ENCODE measurements at places on chromosomes 7 and 10. TPM values are rescaled to one million over a fixed set of nuclear protein-coding genes. Genes with fewer than 3 reads are reported as not detected.

DNA sequence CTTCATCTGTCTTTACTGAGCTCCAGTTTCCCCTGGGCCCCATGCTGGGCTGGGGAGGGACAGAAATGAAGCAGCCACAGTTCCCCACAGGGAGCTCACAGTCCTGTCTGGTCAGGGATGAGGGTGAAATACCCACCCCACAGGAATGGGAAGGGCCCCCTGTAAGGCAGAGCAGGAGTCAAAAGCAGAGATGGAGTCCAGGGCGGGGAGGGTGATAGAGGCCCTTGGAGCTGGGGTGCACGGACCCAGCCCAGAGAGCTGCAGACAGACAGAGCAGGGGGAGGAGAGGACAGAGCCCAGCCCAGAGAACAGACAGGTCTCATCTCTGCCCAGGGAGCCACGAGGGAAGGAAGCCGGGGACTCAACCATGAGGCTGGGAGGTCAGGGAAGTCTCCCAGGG lies 34.9 kb upstream of the ZNF488 start:
- H3K27me3 ChIP-seq = peaks cover 22% of the 10 kb centered on the region
- no peak overlapping the region for H3K27ac ChIP-seq
- no peaks in the 10 kb centered on the region for H3K36me3 ChIP-seq
- H3K4me1 ChIP-seq = peaks cover 8% of the 10 kb centered on the region
- no peak overlapping the region for H3K4me3 ChIP-seq

DNA sequence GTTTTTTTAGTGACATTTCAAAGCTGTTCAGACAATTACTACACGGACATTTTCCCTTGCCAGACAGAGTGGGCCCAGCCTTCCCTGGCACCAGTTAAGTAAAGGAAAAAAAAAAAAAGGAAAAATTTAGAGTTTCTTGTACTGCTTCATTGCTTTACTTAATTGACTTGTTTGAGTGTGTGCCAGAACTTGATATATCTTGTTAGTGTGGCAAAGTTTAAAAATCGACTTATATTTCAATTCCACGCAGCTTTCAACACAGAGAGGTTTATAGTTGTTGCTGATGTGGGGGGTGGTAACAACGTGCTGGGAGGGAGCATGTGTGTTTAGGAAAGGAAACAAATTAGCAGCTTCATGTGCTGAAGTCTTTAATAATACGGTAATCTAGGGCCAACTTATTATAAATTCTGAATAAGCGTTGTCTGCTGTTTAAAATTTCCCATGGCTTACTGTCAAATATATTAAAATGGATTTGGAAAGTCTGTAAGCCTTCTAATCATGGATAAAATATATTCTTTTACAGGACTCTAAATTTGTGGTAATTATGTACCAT lies 1104.6 kb downstream of the SORCS3 start:
- H3K36me3 ChIP-seq = no peaks in the 10 kb centered on the region
- no peaks in the 10 kb centered on the region for H3K27me3 ChIP-seq
- no peak overlapping the region for H3K27ac ChIP-seq
- DNase-seq = no peak

DNA sequence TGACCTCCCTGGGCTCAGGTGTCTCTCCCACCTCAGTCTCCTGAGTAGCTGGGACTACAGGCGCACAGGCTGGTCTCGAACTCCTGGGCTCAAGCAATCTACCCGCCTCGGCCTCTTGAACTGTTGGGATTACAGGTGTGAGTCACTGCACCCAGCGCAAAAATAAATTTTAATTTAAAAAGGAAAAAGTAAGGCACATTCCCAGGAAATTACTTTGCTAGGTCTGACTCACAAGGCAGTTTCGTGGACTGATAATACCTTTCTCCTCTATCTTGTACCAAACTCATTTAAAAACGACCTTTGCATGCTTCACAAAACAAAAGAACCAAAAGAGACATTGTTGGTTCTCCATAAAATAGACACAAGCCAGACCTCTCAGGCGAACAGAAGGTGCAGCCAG lies 29.7 kb downstream of the PARP12 start:
- H3K36me3 ChIP-seq = no peaks in the 10 kb centered on the region
- peak overlapping the region; percentile 63 for H3K27ac ChIP-seq
- peaks cover 22% of the 10 kb centered on the region for H3K4me1 ChIP-seq
- no peaks in the 10 kb centered on the region for H3K27me3 ChIP-seq
- peak; percentile 69 for DNase-seq
- H3K4me3 ChIP-seq = no peak overlapping the region

DNA sequence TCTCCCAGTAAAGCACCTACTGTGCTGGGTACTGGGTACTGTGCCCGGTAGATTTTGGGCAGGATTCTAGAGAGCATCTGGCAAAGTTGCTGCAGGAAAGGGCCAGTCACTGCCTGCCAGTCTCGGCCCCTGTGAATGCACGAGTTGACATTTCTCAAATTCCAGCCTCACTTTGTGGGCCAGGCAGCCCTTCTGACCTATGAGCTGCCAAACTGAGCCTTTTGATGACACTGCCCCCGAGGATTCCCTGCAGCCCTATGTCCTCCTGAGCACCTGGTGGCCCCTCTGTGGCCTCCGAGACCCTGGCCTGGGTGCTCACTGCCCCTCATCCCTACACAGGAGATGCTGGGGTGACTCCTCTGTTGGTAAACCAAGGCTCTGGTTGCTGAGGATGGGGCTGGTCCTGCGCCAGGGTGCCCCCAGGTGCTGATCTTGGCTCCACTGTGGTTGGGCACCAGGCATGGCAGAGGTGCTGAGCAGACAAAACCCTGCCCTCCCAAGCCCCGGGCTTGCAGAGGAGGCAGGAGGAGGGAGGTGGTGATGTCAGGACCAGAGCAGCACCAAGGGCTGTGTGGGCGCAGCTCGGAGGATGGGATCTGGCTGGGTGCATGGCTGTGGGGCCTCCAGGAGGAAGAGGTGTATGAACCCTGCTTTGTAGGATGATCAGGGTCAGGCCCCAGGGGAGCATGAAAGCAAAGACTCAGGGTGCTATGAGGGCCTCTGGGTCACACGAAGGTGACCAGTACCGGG lies 16.2 kb downstream of the LHPP start:
- no peak for DNase-seq
- H3K36me3 ChIP-seq = no peaks in the 10 kb centered on the region
- H3K27me3 ChIP-seq = no peaks in the 10 kb centered on the region
- H3K4me3 ChIP-seq = no peak overlapping the region
- no peak overlapping the region for H3K27ac ChIP-seq
- H3K4me1 ChIP-seq = no peaks in the 10 kb centered on the region

GRCh38 chr10:76230921-76231285 lies 799.5 kb downstream of the LRMDA start:
- H3K4me1 ChIP-seq = no peaks in the 10 kb centered on the region
- H3K27ac ChIP-seq = no peak overlapping the region
- no peaks in the 10 kb centered on the region for H3K27me3 ChIP-seq
- H3K4me3 ChIP-seq = no peak overlapping the region

DNA sequence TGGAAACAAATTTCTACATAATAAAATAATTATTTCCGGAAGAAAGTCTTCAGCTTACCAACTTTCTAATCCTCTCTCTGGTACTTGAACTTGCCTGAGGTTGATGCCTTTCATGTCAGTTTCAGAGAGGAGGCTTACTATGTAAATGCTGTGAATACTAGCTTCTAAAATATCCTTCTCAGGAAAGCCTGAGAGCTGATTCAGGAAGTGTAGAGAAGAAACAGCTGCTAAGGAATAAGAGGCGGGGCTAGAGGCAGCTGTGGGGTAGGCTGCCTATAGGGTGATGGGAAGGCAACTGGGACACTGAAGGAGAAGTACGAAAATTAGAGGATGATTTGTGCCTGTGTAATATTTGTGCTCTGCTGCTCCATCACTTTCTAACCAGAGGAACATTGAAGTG lies 69.3 kb downstream of the AVL9 start:
- no peaks in the 10 kb centered on the region for H3K4me1 ChIP-seq
- no peak overlapping the region for H3K4me3 ChIP-seq
- peaks cover 14% of the 10 kb centered on the region for H3K36me3 ChIP-seq
- DNase-seq = no peak
- no peak overlapping the region for H3K27ac ChIP-seq
- no peaks in the 10 kb centered on the region for H3K27me3 ChIP-seq

- no peaks in the 10 kb centered on the region for H3K36me3 ChIP-seq
- no peaks in the 10 kb centered on the region for H3K27me3 ChIP-seq
- H3K4me1 ChIP-seq = peaks cover 9% of the 10 kb centered on the region
- DNase-seq = no peak
Observed at GRCh38 chr10:89707372-89707771, 6.0 kb downstream of the KIF20B start.

GRCh38 chr10:104614245-104614831 lies 26.8 kb upstream of the SORCS3 start:
- H3K4me1 ChIP-seq = no peaks in the 10 kb centered on the region
- DNase-seq = no peak
- no peak overlapping the region for H3K4me3 ChIP-seq
- H3K27ac ChIP-seq = no peak overlapping the region
- no peaks in the 10 kb centered on the region for H3K27me3 ChIP-seq

The ZNF655 gene
- total RNA-seq = 59.7 TPM

The CDNF gene
- 2.0 TPM for total RNA-seq

The OPN4 gene
- not detected for total RNA-seq

The CUZD1 gene
- 0.17 TPM for total RNA-seq

The SRGN gene
- total RNA-seq = not detected

All from astrocyte (in vitro differentiated cells and primary cell).